ENCODE measurements at places on chromosomes 12 and 14.

DNA sequence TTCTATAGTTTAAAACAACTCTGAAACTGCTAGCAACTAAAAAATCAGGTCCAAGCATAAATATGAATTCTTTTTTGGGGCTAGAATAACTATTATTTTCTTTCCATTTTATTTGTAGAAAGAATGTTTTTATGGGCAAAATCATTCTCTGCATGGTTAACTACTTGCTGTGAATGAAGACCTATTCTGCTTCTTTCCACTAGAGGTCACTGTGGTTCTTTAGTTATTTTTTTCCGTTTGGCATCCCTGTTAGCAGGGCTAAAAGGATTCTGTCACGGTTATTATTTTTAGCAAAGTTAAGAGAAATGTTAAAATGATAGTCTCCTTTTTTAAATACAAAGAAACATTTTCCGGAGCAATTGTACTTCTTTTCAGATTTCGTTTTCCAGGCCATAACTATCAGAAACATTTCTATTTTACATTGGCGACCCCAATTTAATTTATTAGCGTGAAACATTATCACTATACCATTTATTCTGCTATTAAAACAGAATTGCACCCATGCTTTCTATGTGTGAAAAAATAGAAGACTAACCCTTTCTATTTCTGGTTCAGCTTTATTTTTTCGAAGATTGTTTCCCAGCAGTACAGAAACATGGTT, 404.8 kb downstream of the ATP23 start:
- DNase-seq = peak; percentile 3

- DNase-seq = no peak
These were observed 5.9 kb upstream of the FOXN3 start for GRCh38 chr14:89422952-89423345.

DNA sequence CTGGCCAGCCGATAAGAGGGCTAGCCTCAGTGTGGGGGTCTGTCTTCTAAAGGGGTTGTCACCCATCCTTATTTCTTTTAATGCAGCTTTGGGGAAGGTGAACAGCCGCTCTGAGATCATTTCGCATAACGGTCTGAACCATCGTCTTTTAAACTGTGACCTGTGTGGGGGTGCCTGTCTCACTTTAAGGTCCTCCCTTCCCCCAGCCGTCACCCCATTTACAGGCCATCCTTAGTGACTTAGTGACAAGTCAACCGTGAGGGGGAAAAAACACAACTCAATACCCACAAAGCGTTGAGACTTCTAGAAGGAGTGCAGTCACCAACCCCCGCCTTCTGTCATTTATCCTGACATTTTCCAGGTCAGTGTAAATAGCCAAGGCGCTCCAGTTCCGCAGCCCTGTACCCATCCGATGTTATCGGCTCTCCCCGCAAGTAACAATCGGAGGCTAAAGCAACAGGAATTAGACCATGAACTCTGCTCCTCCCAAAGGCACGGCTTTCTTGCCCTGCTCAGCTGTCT, 505 bp upstream of the DENND5B start:
- DNase-seq = no peak

GRCh38 chr14:80695869-80696268, 245.7 kb downstream of the CEP128 start:
- no peak for DNase-seq

- no peak for DNase-seq
These were observed 378.4 kb downstream of the BTG1 start for GRCh38 chr12:91767237-91767636.

DNA sequence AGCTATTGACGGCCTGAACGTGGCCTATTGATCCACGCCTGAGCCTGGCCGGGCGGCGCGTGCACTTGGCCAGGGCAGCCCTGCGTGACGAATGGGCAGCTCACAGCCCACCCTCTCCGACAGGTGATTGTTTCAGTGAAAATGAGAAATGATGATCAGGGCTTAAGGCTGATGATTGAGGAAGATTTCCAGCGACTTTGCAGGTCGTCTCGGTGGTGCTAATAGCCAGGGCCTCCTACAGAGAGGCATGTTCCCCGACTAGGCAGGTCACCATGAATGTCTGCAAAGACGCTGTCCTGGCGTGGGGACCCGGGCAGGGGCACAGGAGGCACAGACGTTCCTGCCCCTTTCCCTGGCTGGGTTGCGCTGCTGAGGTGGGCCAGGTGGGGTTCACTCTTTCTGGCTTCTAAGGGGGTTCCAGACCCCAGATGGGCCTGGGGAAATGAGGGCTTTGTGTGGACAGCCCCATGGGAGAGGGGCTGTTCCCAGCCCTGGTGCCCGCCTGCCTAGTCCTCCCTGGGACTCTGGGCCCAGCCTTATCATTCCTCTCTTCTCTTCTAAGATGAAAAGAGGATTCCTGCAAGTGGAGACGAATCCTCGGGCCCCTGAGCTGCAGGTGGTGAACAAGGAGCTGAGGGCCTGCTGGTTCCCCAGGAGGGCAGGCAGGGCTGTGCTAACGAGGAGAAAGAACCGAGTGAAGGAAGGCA, 157.4 kb downstream of the KIF26A start:
- no peak for DNase-seq

- DNase-seq = no peak
These were observed 43.7 kb upstream of the PHC1 start for GRCh38 chr12:8870586-8870985.

- no peak for DNase-seq
These were observed 255.6 kb downstream of the NRXN3 start for GRCh38 chr14:78425782-78426181.

GRCh38 chr12:85516667-85517325, 236.8 kb downstream of the ALX1 start:
- DNase-seq = no peak

DNA sequence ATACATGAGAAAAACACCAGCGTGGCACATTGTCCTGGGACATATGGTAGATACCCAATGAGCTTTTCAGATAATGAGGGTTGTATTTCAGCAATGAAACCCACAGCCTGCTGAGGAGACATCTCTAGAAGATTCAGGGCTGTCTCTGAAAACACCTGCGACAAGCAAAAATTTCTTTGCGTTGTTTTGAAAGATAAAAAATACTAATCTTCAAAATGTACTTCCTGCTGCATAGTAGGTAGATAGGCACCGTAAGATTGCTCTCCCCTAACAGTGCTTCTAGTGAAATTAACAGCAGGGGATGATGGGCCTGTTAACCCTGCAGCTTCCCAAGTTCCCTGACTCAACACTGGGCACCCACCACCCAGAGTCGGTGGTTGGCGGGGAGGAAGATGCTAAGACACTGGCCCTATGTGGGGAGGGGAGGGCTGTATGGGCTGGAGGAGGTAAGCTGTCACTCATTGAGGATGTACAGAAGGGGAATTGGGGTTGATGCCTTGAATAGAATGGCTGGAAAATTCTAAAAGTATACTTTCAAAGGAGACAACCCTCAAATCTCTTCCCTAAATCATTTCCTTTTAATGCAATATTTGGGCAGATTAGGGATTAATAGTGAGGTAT, 20.0 kb downstream of the ZFP36L1 start:
- DNase-seq = no peak
